ENCODE measurements at places on chromosomes 7 and 10.

GRCh38 chr7:79282070-79282694 lies 171.3 kb downstream of the MAGI2 start:
- DNase-seq = no peak

- no peak for DNase-seq
Observed at GRCh38 chr10:34407324-34407805, 407.7 kb downstream of the PARD3 start.

DNA sequence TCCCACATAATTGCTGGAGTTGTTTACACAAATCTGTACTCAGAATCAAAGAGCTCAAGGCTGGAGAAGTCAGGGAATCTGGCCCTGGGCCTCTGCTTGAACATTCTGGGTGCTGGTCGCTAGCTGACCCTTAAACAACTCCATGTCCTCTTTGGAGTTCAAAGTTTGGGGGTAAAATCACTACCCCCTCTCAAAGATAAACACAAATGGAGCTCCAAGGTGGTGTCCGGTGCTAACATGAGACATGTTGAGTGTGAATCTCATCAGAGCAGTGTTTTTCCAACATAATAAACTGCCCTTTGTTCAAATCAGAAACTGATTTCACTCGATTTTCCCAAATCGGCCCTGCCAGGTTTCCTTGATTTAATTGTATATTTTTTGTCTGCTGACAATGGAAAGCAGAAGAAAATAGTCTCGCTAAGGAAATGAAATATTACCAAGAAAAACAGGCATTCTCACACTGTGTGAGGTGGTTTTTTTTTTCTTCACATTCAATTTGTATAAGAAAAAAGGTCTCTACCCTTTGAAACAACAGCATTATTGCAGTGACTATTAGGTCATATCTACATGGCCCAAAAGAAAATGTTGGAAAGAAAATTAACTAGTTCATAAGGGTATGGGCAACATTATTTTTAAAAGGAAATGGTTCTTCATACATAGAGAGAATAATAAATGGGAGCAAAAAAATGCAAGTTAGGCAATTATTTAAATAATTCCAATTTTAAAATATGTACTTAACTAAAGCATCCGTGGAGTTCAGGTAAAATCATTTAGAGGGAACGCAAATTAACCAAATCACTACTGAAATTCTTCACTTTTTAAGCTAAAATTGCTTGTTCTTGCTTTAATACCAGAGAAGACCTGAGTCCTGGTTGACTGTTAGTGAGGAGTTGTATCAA lies 56.1 kb upstream of the CAPZA2 start:
- no peak for DNase-seq

- DNase-seq = no peak
Observed at GRCh38 chr7:45653209-45653907, 79.2 kb downstream of the ADCY1 start.

- no peak for DNase-seq
Observed at GRCh38 chr7:155583636-155584035, 37.3 kb upstream of the CNPY1 start.

DNA sequence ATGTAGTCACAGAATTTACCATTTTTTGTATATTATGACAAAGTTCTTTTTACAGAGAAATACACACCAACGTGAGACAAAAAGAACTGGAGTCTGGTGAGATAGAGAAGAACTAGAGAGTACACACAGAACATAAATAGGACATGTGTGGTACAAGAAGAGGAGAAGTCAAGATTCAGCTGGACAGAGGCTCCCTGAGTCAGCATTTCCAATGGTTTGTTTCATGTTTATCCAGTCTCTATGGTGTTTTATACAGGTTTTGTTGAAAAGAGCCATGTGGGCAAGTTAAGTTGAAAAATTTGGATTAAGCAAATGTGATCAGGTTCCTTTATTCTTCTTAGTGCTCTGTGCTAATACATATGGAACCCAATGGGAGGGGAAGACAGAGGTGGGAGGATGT lies 105.5 kb upstream of the AKR1E2 start:
- no peak for DNase-seq

GRCh38 chr7:45583296-45583695 lies 9.1 kb downstream of the ADCY1 start:
- no peak for DNase-seq

- DNase-seq = no peak
Observed at GRCh38 chr10:44177610-44178009, 207.3 kb downstream of the CXCL12 start.

- no peak for DNase-seq
Observed at GRCh38 chr7:149205690-149206381, 10.5 kb downstream of the ZNF282 start.

- DNase-seq = no peak
Observed at GRCh38 chr10:86690657-86691084, 22.4 kb downstream of the LDB3 start.

DNA sequence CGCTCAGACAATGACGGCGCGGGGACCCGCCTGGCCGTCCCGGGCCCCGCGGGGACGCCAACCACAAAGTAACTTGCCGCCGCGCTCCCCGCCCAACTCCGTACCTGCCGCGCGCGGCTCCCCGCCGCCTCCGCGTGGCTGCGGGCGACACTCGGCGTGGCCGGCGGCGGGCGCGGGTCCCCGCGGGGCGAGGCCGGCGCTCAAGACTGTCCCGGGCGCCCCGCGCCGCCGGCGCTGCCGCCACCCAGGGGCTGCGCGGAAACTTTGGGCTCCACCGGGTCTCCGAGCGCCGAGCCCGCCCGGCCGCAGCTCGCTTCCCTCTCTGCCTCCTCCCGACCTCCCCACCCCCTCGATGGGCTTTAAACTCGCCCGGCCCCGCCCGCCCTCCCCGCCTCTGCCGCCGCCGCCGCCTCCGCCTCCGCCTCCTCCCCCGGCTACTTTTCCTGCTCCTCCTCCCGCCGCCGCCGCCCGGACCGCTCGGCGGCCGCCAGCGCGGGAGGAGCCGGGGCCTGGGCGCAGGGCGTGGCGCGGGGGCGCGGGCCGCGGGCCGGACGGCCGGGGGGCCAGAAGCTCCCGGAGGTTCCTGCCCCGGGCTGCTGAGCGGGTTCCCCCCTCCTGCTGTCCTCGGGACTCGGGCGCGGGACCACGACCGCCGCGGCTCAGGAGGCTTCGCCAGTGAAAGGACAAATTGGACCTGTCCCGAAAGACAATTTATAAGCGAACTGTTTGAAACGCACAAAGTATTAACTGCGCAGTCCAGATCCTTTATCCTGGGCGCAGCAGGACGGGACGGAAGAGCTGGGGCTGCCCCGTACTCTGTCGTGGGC lies 10.6 kb upstream of the GRB10 start:
- no peak for DNase-seq

GRCh38 chr7:121449329-121449728 lies 53.2 kb upstream of the FAM3C start:
- DNase-seq = no peak

- no peak for DNase-seq
Observed at GRCh38 chr7:104656467-104656866, 328.1 kb downstream of the LHFPL3 start.

DNA sequence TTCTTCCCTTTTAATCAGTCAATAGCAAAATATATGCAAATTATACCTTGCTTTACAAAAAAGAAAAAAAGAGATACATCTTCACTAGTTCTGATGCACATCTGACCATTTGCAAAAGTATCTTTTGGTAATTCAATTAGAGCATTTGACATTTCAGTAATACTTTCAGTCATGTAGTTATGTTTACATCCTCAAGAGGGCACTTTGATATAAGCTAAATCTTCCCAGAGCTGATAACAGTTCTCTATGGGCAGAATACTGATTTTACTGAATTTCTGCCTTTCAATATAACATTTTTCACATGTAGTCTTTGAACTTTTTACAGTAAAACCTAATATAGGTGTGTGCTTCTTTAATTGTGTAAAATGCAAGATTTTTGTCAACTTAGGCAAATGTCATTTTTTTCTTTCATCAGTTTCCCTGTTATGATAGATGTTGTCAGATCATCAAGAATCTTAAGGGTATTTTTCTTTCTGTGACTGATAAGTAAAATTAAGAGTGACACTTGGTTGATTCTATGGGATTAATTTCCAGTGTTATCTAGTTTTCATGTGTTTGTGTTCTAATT lies 703.5 kb upstream of the SEMA3D start:
- no peak for DNase-seq

DNA sequence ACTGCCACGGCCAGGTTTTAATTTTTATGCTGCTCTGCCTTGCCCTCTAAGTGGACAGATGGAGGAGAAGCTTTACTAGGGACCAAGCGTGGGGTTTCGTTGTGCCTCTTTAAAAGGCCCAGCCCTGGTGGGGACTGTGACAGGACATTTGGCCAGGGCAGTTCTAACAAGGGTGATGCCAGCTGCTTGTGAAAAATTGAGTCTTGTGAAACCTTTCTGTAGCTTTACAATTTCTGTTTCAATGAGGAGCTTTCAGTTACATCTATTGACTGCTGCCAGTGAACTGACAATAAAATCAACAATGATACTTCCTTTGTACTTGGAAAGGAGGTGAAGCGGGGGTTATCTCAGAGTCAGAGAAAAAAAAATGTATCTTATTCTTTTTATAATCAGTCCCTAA lies 233.1 kb upstream of the CSTF2T start:
- no peak for DNase-seq

GRCh38 chr10:4068629-4069028 lies 283.6 kb upstream of the KLF6 start:
- no peak for DNase-seq

DNA sequence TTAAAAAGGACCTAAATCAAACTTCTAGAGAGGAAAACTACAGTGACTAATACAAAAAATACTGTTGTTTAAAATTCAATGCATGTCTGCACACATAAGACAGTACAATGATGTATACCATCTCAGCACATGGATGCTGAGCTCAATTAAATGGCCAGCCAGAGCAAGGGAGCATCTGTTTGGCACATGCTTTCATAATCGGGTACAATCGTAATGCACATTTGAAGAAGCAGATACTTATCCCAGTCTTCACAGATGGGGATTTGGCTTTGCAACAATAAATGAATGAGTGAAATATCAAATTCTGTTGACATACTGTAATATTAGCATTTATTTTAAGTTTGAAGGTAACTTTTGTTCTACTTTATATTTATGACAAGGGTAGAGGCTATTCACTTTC lies 187.8 kb downstream of the CRPPA start:
- no peak for DNase-seq

DNA sequence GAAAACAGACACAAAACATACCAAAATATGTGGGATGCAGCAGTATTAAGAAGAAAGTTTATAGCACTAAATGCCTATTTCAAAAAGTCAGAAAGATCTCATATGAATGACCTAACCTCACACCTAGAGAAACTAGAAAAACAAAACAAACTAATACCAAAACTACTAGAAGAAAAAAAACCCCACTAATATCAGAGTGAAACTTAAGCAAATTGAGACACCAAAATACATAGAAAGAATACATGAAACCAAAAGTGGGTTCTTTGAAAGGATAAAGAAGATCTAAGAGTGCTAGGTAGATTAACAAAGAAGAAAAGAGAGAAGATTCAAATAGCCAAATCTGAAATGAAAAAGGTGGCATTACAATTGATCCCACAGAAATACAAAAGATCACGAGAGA lies 494.1 kb downstream of the SH2D4B start:
- no peak for DNase-seq

GRCh38 chr7:150924369-150924781 lies 53.7 kb downstream of the KCNH2 start:
- no peak for DNase-seq

GRCh38 chr10:130339091-130339490 lies 202.9 kb downstream of the GLRX3 start:
- DNase-seq = no peak

GRCh38 chr10:14782691-14783363 lies 8.1 kb upstream of the FAM107B start:
- DNase-seq = no peak

GRCh38 chr10:32790483-32790882 lies 167.5 kb downstream of the ITGB1 start:
- no peak for DNase-seq

GRCh38 chr10:80279146-80279545 lies 10.3 kb downstream of the MAT1A start:
- no peak for DNase-seq

DNA sequence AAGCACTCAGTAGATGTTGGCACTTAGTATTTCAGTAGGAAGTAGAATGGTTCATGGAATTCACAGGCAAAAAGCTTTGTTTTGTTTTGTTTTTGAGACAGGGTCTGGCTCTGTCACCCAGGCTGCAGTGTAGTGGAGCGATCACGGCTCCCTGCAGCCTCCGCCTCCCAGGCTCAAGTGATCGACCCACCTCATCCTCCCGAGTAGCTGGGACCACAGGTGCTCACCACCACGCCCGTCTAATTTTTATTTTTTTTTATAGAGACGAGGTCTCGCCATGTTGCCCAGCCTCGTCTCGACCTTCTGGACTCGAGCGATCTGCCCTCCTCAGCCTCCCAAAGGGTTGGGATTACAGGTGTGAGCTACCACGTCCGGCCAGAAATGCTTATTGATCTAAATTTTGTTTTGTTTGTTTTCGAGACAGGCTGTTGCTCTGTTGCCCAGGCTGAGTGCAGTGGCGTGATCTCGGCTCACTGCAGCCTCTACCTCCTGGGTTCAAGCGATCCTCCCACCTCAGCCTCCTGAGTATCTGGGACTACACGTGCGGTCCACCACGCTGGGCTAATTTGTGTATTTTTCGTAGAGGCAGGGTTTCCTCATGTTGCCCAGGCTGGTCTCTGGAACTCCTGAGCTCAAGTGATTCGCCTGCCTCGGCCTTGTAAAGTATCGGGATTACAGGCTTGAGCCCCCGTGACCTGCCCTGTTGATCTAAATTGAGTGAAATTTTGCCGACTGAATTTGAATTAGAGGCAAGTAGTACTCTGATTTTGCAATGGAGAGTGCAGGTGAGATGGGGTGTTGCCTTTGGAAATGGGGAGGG lies 1.7 kb downstream of the GLRX3 start:
- DNase-seq = no peak
